ENCODE measurements at places on chromosomes 5 and 9.

- no peak for DNase-seq
These were observed 131.4 kb downstream of the FAM114A2 start for GRCh38 chr5:153907170-153907775.

DNA sequence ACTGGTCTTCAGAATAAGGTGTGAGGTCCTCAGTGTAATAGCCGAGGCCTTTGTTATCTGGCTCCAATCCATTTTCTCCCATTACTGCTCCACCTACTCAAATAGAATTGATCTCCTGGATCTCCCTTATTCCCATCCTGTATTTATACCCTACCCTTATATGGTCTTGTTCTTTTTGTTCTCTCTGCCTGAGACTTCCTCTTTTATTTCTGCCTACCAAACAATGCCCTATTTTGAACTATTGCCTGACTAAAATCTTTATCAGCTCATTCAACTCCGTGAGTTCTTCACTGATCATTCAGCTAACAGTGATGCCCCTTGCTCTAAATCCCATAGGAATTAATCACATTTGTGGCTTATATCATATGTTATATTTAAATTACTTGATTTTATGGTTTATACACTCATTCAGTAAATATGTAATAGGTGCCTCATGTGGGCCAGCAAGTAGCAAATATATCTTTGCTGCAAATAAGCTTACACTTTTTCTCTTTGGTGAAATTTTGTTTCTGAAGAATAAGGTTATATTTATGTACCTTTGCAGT, 417.5 kb upstream of the MEF2C start:
- DNase-seq: no peak

GRCh38 chr5:135376961-135377624, 21.9 kb downstream of the MACROH2A1 start:
- no peak for DNase-seq

GRCh38 chr9:127204771-127205470, 59.7 kb upstream of the GARNL3 start:
- DNase-seq: no peak

DNA sequence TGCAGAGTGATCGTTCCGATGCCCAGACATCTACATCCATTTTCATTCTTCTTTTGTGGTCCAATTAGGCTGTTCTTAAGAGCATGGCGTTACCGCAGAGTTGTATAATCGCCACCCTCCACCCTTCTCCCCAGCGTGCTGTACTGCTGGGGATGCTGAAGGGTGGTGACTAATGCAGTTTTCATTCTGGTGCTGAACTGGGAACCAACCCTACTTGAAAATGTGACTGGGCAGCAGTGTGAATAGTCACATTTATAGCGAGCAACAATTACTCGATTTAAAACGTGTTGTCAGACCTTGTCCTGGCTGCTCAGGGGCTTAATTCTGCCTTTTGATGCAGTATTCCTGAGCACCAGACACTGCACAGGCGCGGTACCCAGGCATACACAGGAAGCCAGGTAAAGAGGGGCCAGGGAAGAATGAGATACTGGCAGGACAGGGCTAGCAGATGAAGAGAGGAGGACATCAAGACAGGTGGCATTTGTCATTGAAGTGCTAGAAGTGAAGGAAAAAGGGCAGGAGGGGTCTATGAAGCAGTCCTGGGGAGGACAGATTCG, 719 bp upstream of the ISCA1 start:
- DNase-seq: no peak

GRCh38 chr9:81430727-81431126, 258.6 kb downstream of the TLE1 start:
- no peak for DNase-seq

GRCh38 chr9:133477992-133478850, 678 bp downstream of the SLC2A6 start:
- DNase-seq: no peak

DNA sequence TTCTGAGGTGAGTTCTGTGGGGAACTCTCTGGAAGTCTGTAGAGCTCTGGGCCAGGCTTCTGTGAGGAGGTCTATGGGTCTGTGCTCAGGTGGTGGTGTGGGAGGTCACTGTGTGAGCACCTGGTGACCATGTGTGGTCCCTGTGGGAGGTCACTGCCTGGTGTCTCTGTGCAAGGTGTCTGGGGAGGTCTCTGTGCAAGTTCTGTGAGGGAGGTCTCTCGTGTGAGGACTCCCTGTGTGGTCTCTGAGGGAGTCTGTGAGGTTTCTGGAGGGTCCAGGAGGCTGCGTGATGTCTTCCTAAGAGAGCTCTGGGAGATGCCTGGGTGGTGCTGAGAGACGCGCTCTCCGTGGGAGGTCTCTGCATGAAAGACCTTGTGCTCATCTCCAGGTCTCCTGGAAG, 6.0 kb upstream of the SPATA31E1 start:
- no peak for DNase-seq

DNA sequence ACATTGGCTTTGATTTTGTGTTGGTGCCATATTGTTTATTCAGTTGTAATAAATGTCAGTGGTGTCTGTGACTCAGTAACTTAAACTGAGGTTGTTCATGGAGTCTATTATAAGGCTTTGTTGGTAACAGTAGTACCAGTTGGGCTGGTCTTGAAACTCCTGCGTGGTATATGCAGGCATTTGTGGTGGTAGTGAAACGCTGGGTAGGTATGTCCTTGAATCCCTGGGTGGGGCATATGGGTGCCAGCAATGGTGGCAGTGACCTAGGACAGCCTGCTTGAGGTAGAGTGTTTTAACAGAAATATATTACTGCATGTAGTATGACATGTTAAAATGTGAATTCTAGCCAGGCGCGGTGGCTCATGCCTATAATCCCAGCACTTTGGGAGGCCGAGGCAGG, 1058.5 kb upstream of the SEMA6A start:
- no peak for DNase-seq

DNA sequence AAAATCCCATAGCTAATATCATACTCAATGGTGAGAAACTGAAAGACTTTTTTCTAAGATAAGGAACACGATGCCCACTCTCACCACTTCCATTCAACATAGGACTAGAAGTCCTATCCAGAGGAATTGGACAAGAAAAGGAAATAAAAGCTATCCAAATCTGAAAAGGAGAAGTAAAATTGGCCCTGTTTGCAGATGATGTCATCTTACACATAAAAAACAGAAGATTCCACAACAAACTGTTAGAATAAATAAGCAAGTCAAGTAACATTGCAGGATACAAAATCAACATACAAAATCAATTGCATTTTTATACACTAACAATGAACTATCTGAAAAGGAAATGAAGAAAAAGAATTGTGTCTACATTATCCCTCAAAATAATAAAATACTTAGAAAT, 308.0 kb downstream of the MCTP1 start:
- DNase-seq: no peak

- no peak for DNase-seq
These were observed 2.5 kb downstream of the FOXE1 start for GRCh38 chr9:97855486-97855875.

DNA sequence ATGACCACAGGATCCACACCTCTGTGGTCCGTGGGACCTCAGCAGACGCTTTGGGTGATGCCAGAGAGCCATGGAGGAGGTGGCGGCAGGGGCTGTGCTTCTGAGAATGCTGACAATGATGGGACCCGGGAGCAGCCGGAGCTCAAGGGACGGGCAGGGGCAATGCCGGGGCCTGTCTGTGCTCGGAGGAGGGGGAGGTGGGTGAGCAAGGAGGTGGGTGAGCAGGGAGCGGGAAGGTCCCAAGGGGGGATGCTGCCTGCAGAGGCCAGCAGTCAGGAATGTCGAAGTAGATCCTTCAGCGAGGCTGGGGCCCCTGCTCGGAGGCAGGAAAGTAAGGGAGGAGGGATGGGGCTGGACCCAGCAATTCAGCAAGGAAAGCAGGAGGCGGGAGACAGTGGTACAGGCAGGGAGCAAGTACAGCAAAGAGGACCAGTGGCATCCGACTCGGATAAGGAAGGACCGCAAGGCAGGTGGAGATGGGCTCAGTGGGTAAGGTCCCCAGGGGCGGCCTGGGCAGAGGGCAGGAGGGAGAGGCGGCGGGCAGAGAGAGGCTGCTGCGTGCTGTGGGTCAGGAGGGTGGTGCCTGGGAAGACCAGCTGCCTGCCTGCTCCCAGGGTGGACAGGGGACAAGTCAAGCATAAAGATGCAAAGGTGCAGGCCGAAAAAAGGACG, 49.0 kb downstream of the ADAMTS2 start:
- DNase-seq: no peak

Data from NCI-H774 (cell line).